Lung microvascular endothelial cell (primary cell): ENCODE measurements at places on chromosomes 6 and 20. TPM values are rescaled to one million over a fixed set of nuclear protein-coding genes. Genes with fewer than 3 reads are reported as not detected.

GRCh38 chr6:122749451-122750050, 30.0 kb upstream of the FABP7 start:
- DNase-seq, result no peak

GRCh38 chr6:111993342-111993741, 60.6 kb upstream of the CCN6 start:
- DNase-seq, result no peak

DNA sequence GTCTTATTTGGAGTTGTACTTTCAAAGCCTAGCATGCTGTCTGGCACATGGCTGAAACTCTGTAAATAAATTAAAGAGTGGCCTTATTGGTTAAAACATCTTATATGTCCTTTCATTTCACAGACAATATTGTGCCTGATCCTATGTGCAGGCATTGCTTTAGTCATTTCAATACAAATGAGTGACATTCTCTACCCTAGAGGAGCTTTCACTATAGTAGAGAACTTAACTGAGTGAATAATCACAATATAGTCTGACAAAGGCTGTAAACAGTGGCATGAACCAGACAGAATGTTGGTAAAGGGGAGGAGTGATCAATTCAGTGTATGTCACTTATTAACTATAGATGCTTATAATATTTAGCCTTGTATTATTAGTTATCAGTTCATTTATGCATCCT, 481.8 kb downstream of the TFAP2B start:
- no peak for DNase-seq

GRCh38 chr6:38508894-38509293, 130.8 kb downstream of the BTBD9 start:
- DNase-seq, result no peak

DNA sequence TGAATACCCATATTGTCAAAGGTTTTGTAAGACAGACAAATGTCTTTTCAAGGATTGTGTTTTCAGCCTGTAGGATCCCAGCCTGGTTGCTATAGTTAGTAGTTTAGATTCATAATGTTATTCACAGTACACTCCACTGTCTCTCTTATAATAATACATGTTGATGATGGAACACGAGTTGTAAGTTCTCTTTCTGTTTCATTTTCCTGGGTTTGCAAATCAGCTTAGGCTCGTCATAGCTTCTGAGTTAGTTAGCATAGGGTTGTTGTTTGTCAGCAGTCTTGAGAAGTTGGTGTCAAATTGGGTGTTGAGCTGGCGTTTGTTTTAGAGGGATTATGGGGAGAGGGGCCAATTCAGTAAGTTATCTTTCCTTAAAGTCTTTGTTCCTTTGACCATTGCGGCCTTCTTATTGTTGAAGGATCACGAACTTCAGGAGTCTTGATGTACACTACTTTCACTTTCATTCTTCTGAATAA, 45.8 kb downstream of the QKI start:
- DNase-seq, result peak; percentile 73

Gene ULBP3
- 2.4 and 4.8 TPM in 2 replicates for total RNA-seq

Gene DEK
- 77.6 and 84.5 TPM in 2 replicates for total RNA-seq
